ENCODE measurements at places on chromosomes 13 and 19.

DNA sequence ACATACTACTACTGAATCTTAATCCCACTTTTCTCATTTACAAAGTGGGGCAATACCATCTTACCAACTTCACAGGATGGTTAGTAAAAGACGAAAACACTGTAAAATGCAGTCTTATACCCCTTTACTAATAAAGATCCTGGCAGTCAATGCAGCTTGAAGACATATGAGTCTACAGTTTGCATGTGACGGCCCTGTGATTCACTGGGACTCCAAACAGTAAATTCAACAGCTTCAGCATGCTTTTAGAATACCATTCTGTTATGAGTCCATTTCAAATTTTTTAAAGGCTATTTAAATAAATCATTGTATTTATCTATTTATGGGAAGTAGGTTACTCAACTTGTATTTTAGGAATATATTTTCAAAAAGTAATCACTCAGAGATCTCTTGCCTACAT, 629.1 kb downstream of the LIG4 start:
- no peak for DNase-seq

DNA sequence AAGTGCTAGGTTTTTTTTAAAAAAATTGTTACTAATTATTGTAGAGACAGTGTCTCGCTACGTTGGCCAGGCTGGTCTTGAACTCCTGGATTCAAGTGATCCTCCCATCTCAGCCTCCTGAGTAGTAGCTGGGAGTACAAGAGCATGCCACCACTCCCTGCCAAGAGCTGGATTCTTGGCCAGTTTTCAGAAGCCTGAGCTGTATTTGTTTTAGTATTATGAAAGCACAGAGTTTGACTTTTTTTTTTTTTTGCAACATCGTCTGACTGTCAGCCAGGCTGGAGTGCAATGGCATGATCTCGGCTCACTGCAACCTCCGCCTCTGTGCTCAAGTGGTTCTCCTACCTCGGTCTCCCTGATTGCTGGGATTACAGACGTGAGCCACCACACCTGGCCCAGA, 7.0 kb downstream of the ARMC6 start:
- DNase-seq: no peak

- no peak for DNase-seq
Measured at GRCh38 chr13:89783221-89783755, 1564.2 kb upstream of the MIR17HG start.

DNA sequence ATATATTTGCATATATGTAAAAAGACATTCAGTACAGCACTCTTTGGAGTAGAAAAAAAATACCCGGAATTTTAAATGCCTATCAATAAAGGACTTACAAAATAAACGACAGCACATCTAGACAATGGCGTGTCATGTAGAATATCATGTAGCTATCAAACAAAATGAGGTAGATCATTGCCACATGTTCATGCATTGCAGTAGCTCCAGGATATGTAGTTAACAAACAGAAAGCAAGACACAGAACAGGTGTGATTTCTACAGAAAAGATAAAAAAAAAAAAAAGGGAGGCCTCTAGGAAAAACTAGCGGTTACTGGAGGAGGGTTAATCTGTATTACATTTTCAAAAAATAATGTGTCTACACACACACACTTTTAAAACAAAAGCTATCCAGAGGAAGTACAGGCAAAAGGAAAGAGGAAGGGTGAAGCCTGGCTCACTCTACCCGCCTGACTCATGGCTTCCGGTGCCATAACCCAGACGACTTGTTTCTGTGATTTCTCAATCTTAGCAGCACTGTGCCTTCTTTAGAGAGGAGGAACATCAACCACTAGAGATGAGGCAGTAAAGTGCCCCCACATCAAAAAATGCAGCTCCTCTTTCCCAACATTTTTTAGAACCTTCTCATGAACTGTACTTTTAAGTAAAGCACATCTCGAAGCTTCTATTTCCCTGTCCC, 6.9 kb downstream of the KCTD12 start:
- DNase-seq: no peak

GRCh38 chr13:113969973-113970611, 3.8 kb downstream of the C13orf46 start:
- no peak for DNase-seq

DNA sequence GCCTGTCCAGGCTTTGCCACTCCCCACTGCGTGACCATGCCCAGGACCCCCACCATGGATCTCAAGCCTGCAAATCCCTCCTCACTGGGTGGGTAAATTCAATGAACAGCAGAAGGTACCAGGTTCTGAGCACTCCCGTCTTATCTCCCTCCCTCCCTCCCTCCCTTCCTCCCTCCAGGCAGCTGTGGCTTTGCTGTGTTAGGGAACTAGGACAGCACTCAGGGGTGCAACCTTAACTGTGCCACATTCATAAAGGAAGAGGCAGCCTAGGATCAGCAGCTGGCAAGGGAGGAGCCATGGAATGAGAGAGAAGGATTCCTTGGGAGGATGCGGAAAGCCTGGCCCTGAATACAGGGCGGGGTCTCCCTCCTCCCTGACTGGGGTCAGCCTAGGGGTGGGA, 5.6 kb downstream of the CEACAM4 start:
- DNase-seq: no peak

DNA sequence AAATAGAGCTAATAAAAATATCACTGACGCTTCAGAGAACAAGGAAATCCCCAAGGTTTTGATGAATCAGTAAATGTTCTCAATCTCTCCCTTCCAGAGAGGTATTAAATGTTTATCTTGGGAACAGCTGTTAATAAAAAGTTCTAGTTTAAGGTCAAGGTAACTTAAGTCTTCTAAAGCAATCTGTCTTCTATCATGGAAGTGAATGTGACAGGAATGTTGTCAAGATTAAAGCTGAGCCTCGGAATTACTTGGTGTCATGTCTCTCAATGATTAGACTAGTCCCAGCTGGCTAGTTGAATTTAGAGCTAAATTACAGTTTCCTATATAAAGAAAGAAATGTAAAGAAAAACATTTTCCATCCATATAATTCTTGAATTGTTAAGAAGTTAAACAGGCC, 23.4 kb downstream of the ESD start:
- no peak for DNase-seq

DNA sequence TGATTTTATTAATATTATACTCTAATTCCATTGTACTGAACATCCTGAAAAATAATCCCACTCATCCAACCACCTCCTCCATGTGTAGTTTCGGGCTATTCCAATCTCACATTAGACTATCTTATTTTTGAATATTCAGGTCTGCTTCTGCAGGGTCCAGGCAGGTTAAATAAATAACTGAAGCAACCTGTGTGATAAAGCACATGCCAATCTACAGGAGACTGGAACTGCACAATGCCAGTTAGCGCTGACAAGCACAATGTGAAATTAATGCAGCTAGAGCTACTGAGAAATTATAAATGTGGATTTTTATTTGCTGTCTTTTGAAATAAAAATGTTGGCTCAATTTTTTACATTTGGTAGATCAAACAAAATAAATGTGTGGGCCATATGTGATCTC, 540.1 kb upstream of the ATXN8OS start:
- no peak for DNase-seq

DNA sequence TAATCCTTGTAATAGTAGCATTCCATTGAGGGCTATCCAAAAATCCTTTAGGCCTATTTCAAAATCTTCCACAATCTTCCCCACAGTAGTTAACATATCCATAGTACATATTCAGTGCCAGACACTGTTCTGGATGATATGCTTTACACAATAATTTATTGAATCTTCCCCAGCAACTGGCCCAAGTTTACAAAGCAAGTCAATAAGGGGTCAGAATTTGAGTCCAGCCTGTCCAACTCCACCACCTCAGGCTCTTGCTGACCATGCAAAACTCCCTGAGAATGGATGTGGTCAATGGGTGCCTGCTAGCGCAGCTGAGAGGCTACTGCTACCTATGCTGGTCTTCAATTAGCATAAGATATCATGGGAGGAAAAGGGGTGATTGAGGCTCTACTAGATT, 529.6 kb downstream of the FGF9 start:
- DNase-seq: no peak

- no peak for DNase-seq
Measured at GRCh38 chr19:15315101-15315500, 17.2 kb downstream of the BRD4 start.

- no peak for DNase-seq
Measured at GRCh38 chr13:109131698-109132257, 502.4 kb downstream of the MYO16 start.

DNA sequence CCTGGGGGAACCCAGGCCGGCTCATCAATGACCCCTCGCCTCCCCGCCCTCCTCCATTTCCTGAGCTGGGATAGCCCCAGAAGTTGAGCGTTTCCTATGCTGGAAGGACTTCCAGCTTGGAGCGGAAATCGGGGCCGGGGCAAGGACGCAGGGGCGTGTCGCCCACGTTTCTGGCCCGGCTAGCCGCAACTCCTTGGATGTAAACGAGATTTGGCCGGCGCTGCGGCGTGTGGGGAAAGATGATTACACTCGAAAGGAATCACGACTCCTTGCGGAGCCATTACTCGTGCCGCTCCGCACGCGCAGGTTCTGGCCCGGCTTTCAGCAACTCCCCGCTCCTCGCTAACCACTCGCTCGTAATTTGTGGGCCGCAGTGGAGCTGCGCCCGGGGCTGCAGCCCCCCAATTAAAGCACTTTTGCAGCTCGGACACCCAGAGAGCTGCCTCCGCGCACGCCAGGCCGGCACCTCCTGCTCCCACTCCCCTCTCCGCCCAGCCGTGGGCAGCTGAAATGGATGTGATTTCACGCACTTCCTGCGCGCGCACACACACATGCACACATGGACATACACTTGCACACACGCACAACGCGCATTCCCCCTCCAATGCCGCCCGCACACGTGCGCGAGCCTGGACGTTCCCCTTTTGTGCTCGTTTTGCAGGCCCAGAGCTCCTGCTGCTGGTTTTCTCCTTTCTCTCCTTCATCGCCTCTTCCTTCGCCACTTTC, 15.7 kb downstream of the ZIC5 start:
- DNase-seq: no peak

DNA sequence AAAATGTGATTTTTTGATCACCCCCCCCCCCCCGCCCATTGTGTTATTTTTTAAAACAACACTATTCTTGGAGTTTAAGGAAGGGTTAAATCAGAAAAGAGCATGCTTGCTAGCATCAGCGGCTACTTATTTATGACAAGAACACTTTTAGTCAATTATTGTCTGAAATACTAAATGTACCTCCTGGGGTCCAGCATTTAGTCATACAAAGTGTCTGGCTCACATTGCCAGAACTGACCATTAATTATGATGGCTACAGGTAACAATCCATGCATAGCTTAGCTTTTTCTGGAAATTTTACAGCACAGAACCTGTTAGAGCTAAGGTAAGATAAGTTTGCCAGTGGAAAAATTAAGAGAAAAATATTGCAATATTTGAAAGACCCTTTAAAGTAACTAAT, 90.1 kb downstream of the PCDH9 start:
- no peak for DNase-seq

GRCh38 chr13:112668924-112669323, 20.9 kb upstream of the ATP11A start:
- no peak for DNase-seq

DNA sequence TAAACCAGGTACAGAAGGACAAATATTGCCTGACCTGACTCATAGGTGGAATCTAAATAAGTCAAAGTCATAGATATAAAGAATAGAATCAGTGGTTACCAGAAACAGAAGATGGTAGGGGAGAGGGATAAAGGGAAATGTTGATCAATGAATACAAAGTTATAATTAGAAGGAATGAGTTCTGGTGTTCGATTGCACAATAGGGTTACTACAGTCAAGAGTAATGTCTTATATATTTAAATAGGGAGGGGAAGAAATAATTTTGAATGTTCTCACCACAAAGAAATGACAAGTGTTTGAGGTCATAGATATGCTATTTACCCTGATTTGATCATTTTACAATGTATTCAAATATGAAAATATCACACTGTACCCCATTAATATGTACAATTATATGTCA, 1541.2 kb downstream of the SLITRK1 start:
- no peak for DNase-seq

- no peak for DNase-seq
Measured at GRCh38 chr19:32241306-32241705, 104.1 kb upstream of the ZNF507 start.

DNA sequence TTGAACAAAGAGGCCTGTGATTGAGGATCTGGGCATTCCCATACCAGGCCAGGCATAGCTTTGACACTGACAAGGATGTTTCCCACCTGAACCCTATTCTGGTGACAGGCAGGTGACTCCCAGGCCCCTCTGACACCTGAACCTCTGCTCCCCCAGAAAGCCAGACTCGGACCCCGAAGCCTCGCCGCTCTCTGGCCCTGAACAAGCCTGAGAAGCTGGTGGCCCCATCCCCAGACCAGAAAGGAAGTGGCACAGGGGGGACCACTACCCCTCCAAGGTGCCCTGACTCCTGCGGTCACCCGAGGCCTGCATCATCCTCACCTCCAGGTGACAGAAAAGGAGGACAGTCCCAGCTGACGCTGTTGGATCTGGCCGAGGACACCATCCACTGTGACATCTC, 14.7 kb downstream of the SIX5 start:
- DNase-seq: no peak

All from GOT3 (cell line).